ENCODE measurements at places on chromosomes 5 and 9.

DNA sequence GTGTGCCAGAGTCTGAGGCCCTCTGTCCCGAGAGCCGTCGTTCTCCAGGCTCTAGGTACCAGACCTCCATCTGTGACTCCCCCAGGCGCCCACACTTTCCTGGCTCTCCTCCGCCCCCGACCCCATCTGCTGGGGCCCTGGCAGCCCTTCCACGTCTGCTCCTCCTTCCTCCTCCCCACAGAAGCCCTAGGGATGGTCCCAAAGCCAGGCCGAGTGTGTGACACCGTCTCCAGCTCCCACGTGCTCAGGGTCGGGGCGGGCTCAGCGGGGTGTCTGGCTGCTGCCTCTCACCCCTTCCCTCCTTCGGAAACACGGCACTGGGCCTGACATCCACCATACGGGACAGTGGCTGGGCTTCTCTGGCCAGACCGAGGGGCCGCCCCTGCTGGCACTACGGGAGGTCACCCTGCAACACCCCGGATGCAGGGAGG lies 20.5 kb upstream of the SLC6A19 start:
- no peak for DNase-seq

DNA sequence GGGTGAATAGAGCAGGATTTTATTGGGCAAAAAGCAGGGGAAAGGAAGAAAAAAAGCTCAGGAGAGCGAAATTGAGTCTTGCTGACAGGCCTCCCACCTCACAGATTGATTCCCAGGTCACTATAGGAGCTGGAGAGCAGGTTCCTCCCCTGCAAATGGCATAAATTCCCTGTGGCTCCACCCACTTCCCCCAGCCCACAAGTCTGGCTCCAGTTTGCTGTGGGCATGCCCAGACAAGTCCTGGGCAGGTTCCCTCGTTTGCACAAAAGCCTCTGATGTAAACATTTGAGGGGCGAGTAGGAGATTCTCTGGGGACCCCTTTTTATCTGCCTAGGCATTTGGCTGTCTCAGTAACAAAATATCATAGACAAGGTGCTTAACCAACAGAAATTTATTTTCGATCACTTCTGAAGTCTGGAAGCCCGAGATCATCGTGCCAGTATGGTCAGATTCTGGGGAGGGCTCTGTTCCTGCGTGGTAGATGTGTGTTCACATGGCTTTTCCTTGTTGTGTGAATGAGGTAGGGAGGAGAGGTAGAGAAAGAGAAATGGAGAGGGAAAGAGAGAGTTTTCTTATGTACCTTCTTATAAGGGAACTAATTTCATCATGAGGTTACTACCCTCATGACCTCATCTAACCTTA lies 614.5 kb downstream of the MAT2B start:
- DNase-seq, result no peak

- no peak for DNase-seq
Measured at GRCh38 chr9:130665431-130666392, 1.3 kb downstream of the PRDM12 start.

GRCh38 chr5:95134326-95134725 lies 150.6 kb downstream of the MCTP1 start:
- DNase-seq, result no peak

DNA sequence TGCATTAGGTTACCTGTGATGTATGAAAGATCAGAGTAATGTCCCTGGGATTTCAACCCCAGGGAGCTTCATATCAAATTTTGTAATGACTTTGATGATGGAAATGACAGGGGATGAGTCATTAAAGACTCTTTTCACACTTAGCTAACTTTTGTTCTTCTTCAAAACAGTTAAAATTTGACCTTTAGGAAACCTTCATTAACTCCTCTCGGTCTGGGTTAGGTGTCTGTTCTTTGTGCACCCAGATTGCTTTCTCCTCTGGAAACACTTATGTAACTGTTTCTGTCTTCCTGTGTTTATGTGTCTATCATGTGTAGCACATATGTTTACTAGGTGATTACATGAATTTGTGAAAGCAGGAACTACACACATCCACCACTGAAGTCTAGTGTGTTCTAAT lies 1.6 kb downstream of the SRFBP1 start:
- no peak for DNase-seq

DNA sequence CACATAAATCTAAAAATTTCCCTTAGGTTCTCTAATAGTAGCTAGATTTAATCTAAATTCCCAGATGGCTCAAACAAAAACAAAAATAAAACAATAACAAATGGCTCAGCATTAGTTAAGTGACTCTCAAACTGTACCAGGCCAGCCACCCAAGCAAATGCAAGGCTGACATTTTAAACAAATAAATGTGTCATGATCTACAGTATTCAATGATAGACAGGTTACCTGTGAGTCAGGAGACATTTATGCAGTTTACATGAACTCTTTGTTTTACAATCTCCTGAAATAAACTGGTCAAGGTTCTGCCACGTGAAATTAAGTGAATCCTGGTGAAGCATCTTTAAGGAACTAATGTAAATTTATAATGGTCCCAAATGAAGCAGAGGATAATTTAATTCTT lies 580.2 kb upstream of the PTPRD start:
- DNase-seq, result no peak

- DNase-seq, result no peak
Measured at GRCh38 chr5:165152058-165152457, 1646.6 kb downstream of the MAT2B start.

DNA sequence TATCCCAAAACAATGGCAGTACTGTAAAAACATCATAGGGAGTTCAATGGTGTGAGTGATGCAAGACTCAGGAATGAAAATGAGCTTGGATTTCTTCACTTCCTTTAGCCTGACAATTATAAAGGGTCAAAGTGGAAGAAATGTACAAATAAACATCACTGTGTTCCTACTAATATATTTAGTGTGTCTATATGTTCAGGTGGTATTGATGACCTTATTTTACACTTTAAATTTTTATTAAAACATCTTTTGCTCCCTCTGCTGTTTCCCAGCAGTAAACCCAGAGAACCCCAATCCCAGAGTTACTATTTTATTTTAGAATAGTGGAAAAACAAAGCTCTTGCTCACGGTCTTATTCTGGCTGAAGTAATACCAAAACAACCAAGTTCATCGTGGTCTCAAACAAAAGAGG lies 2.0 kb downstream of the LOX start:
- DNase-seq, result no peak

DNA sequence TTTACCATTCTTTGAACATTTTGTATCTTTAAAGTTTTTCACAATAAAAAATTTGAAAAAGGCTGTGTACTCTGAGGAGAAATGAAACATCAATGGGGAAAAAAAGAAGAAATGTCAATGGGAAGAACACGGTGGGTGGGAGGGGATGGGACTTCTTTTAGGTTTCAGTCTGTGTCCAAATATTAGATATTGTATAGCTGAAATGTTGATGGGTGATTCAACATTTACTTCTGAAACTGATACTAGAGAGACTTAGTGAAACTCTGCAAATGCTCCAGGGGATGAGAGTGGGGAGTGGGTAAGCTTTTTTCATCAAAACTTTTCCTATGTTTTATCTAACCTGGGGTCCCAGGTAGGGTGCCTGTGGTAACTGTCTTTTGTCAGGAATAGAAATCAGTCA lies 311.9 kb downstream of the MAN2A1 start:
- DNase-seq, result no peak

- no peak for DNase-seq
Measured at GRCh38 chr5:337563-338130, 16.1 kb downstream of the AHRR start.

DNA sequence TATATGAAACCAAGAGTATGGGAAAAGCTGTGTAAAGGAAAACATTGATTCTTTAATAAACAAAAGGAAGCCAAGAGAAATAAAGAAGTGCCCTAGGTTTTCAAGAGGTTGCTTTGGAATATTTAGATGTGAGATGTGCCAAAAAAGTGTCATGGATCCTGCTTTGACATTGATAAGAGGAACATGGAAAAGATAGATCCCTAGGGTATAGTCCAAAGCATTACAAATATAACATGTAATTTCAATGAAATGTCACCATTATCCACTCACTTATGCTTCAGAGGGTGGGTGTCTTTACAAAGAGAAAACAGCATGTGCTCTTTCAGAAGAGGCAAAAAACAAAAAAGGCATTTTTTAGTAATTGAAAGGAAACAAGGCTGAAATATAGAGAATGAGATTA lies 1196.7 kb downstream of the EFNA5 start:
- no peak for DNase-seq

- DNase-seq, result no peak
Measured at GRCh38 chr9:28234133-28234893, 661.0 kb upstream of the C9orf72 start.

DNA sequence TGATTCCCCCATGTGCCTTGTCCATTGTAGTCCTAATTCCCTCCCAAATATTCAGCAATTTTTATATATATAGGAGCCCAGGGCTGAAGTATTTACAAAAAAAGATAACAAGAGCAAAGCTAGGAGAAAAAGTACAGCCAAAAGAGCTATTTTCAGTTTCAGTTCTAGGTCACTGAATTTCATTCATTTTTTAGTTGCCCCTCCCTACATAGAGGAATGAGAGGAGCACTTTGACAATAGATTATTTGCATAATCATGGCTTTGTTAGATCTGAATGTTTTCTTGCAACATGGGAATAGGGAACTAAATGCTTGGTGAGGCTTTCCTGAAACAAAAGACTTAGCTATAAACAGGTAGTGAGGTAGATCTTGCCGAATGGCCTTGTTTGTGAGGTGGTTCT lies 15.3 kb upstream of the F2RL2 start:
- DNase-seq, result no peak

GRCh38 chr9:136615631-136616306 lies 46.9 kb upstream of the EGFL7 start:
- DNase-seq, result no peak

Data from nucleus accumbens (tissue), 56 donors.